ENCODE measurements at places on chromosomes 7 and 10. TPM values are rescaled to one million over a fixed set of nuclear protein-coding genes. Genes with fewer than 3 reads are reported as not detected.

SLC29A3 gene
- total RNA-seq: 0.63 TPM

NEUROG3 gene
- not detected for total RNA-seq

ZP3 gene
- 2.0 TPM for total RNA-seq

MGAM2 gene
- not detected for total RNA-seq

NFKB2 gene
- 44.0 TPM for total RNA-seq

CRYGN gene
- 0.17 TPM for total RNA-seq

UPK3B gene
- not detected for total RNA-seq

MMP21 gene
- total RNA-seq: not detected

BICC1 gene
- total RNA-seq: 12.2 TPM

RGS10 gene
- 22.8 TPM for total RNA-seq

LRRTM3 gene
- total RNA-seq: not detected

GRCh38 chr7:21154614-21155013 lies 273.3 kb upstream of the SP4 start:
- DNase-seq: no peak

DNA sequence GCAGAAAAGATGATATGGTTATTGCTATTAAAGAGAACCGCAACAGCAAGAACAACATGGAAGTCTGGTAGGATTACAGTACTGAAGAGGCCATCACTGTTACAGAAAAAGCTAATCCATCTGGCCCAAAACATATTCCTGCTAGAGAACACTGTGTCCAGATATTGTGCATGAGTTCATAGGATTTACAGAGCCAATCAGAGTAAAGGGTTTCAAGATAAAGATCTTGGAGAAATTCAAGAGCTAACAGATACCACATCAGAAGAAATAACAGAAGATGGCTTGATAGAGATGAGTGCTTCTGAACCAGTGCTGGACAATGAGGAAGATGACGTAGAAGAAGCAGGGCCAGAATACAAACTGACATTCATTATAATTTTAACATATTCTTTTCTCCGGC lies 58.7 kb downstream of the MINDY3 start:
- DNase-seq: no peak

DNA sequence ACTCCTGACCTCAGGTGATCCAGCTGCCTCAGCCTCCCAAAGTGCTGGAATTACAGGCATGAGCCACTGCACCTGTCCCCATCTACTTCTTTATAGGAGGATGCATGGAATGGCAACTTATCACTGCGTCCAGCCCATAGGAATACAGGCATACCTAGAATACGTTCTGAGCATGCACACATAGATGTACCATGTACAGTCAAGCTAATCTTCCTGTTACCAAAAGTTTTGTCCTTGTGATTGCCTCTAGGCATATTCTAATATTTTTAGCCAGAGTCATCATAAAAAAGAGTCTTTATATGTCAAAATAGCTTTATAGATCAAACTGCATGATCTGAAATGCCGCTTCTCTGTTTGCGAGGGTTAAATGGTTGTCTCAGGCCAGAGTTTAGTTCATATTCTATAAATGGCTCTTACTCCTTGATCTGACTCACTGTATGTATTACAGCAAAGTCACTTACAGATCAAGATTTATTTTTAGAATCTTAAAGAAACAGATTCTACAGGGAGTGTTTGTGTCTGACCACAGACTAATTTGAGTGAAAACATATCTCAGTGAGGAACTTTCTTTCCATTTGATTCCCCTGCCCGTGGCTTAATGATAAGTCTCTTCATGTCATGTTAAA lies 210.9 kb downstream of the CREB5 start:
- DNase-seq: no peak

DNA sequence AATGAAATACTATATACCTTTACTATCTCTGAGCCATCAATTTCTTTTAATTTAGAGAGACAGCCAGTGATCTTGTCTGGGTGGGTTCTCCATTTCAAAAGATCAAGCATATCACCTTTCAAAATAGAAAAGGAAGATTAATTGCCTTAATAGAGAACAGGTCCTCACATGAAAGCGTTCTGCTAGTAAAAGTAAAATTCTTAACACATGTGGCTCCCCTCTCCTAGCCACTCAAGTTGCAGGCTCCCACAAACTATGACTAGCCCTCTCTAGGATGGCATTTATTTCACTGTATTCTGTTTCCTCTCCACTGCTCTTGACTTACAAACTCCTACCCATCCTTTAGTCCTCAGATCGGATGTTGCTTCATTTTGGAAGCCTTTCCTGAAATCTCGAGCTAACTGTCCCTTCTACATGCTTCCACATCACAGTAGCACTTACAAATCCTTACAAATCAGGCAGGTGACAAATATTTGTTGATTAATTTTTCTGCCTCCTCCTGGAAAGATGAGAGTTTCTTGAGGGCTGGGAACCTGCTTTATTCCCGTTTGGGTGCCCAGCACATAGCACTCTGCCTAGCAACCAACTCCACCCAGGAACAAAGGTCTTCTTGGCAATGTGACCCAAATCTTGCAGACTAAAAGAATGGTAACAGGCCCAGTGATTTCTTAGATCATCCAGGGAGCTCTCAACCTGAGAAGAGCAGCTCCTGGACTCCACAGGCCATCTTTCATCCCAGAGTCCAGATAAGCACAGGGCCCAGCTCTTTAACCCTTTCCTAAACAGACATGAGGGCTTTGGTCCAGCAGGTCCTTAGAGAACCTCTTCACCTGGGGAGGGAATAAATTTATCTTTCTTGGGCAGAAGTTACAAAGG lies 310.4 kb upstream of the IMMP2L start:
- no peak for DNase-seq

DNA sequence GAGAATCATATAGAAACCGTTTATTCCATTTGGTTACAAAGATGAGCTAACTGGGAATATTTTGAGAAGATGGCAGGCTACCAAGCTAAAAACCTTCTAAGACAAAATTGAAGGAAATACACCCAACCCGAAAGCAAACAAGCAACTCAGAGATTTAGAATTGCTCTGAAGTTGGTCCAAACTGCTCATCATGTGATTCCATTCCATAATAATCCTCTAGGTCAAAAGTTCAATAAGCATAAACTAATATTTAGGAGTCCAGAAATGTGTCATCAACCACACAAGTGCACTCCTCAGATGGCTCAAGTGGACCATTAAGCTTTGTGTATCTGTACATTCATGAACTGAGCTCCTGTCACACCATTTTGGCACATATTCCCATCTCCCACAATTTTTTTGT lies 28.7 kb downstream of the DGKI start:
- DNase-seq: peak; percentile 46

GRCh38 chr10:104589871-104590270 lies 51.2 kb upstream of the SORCS3 start:
- peak; percentile 22 for DNase-seq

DNA sequence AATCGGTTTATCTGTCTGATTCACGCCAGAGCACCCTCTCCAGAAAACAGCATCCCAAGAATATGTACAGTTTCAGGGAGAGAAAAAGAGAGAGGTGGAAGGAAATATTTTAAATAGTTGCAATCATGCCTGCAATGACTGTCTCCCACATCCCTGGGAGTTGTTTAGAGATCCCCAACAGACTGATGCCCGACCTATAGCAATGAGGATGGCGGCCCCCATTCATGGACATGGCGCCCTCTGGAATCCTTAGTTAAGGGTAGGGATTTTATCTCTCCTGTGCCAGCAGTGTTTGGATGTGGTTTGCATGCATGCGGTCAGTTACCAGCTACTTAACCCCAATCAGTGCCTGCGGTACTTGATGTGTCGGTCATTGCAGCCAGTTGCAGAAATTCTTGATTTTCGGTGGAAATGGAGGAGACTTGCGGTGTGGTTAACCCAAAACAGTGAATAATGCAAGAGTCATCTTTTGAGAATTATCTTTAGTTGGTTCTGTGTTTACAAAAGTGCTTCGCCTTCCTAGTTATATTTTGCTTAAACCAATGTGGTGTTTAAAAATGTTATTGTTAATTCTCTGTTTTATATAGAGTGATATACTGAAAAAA lies 186.0 kb upstream of the TCF7L2 start:
- peak; percentile 83 for DNase-seq

DNA sequence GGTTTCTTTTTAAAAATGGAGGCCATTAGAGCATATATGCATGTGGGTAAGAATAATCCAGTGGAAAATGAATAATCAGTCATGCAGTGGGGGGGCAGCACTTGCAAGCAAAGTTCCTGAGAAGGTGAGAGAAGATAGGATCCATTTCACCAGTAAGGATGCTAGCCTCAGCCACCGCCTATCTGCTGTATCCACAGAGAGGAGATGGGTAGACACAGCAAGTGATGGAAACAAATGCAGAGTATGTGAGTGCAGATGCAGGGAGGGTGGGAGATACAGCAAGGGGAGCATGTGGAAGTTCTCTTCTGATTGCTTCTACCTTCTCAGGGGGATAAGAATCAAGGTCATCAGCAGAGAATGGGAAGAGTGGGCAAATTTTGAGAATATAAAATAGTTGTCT lies 171.4 kb upstream of the PDE1C start:
- DNase-seq: no peak

DNA sequence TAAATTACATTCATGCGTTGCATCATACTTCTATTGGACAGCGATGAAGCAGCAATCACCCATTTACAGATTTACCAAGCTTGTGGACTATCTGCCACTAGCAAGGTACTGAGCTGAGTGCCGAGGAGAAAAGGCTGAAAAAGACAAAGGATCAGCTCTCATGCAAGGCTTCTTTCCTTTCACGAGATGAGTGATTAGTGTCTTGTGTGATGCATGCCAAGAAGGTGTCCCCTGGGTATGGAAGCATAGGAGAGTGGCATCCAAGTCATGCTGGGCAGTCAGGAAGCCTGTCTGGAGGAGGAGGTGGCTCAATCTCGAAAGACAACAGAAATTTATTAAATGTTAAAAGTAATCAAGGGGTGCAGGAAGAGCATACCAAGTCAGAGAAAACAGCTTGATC lies 40.9 kb downstream of the ACSM6 start:
- DNase-seq: no peak

DNA sequence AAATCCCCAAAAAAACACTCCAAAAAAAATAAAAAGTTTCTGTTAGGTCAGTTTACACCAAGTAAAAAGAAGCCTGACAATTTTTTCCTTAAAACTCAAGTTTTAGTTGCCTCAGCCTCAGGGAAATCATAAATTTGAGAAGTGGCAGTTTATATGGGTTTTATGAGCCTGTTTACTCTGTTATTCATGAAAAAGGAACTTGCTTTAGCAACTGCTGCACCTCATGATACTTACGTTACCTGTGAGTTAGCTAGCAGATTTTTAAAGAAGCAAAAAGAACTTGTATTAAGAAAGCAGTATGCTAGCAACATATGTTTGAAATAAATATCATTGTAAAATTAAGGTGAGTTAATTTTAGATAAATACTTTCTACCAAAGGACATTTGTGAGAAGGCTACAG lies 1264.5 kb upstream of the PHF14 start:
- DNase-seq: no peak

GRCh38 chr10:73576178-73576889 lies 14.8 kb downstream of the USP54 start:
- peak; percentile 29 for DNase-seq

DNA sequence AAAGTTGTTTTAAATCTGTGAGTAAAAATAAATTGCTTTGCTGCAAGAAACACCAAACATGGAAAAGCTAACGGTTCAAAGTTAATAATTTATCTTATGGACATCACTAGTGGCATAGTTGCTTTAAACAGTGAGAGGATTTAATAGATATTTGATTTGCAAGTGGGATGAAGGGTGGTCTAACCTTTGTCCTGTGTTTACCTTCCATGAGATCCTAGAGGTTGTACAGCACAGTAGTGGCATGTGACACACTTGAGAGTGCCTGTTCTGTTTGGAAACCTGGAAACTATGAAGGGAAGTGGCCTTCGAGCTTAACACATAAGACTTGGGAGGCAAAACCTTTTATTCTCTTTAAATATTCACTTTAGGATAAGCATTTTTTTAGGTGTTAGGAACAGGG lies 16.0 kb downstream of the EGFR start:
- DNase-seq: no peak

GRCh38 chr10:103931603-103932002 lies 13.6 kb upstream of the STN1 start:
- no peak for DNase-seq

DNA sequence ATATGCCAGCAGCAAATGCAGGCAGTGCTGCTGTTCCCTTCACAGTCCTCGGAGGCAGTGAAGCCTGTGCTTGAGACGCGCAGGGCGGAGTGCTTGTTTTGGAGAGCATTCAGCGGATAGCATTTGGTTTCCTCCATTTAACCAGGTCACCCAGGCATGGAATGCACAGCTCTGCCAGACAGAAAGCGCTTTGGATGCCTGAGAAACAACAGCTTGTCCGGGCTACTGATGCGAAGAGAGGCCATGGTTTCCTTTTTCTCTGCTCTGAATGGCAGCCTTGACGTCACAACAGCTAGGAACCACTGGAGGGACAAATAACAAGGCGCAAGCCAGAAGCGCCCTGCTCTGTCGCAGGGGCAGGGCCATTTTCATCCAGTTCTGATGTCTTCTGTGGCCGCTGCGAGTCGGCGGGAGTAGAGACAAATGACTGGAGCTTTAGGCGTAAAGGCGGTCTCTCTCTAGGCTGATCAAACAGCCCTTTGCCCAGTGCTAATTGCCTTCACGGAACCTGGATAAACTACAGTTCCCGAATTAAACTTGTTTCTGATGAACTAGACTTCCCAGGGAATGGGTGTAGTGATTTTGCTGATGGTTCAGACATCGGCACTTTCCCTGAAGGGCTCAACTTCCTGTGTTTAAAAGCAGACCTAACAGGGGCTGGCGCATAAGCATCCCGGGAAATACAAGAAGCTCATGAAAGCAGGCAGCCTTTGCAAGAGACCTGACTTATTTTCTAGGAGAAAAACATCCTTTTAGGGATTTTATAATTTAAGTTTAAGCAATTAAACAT lies 187.6 kb upstream of the KLF14 start:
- peak; percentile 87 for DNase-seq

Data from Daoy (cell line).